NK-92 treated with Interleukin-12 subunit alpha and Interleukin-12 subunit beta, amount 100 ng/mL, for 24 hours (cell line): ENCODE measurements at places on chromosomes 16 and 17.

GRCh38 chr17:55390364-55390977, 31.2 kb downstream of the MMD start:
- no peak for DNase-seq

DNA sequence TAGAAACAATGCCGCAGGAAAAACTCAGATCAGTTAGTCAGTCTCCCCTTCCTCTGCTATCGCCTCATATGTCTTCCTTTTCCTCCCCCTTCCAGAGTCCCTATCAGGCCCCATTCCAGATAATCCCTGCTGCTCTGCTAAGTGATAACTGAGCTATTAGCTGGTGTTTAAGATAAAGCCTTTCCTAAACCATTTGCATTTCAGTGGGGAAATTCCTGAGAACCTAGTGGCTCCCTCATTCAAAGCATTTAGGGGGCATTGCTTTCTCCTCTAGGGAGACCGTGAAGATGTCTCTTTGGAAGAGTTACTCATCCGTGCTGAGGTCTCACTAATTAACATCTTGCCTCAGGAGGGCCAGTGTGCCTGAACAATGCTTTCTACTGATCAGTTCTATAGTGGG, 401.6 kb downstream of the NPIPA7 start:
- no peak for DNase-seq

DNA sequence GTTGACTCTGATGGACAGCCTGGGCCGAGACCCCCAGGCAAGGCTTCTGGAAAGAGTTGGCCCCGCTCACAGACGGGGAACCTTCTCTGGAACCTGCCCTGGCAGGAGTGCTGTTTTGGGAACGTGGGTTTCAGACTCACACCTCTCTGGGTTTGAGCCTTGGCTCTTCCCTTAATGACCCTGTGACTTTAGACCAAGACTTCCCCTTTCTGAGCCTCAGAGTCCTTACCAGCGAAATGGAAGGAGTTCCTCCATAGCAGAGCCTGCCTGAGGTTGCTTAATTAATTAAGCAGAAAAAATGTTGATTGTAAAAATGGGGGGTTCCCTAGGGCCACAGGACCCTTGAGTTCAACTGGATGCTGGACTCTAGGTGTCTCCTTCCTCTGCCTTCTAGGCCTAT, 408.2 kb downstream of the SEC14L1 start:
- no peak for DNase-seq

DNA sequence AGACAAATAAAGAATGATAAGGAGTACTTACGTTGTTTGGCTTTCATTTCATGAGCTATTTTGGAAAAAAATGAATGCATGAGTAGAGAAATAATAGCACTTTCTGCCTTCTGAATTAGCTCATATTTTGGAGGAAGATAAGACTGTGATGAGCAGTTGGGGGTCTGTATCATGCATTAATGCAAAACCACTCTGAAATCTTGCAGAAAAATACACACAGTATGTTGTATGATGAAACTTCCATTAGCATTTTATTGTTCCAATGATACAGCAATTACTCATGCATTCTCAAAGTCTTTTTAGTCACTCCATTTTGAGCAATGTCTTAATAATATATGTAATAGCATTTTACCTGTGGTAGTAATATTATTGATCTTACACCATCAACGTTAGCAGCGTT, 571.0 kb downstream of the CDH8 start:
- no peak for DNase-seq
